ENCODE measurements at places on chromosomes 4 and X. TPM values are rescaled to one million over a fixed set of nuclear protein-coding genes. Genes with fewer than 3 reads are reported as not detected.

DNA sequence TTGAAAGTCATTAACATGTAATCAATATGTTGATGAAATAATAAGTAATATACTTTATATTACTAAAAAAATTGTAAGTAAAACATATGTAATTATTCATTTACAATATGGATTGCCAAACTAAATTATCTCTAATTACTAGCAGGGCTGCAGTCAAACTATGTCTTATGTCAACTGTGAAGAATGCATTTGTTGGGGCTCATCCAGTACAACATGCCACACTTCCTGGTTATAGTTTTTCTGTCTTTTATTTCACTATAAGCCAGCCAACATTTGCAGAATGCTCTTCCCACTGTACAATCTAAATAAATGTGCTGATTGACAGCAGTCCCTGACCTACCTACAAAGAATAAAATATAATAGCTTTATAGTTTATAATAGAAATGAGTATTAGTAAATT lies 975.4 kb upstream of the NDST4 start:
- no peak for DNase-seq

DNA sequence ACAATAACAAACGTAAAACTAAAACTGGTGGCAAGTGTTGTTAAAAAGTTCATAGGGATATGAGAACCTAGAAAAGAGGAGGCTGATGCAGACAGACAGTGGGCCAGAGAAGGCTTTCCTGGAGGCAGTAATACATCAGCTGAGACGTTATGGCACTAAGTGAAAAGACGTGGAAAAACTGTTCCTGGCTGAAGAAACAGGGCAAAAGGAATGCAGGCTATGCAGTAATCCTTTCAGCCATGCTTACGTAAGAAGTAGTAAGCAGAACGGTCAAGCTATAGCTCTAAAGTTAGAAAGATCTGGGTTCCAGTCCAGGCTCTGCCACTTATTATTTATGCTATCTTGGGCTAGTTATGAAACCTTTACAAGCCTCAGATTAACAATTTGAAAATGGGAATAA lies 6.4 kb downstream of the LAMTOR3 start:
- peak; percentile 59 for DNase-seq

The TLR7 gene
- not detected for total RNA-seq

- DNase-seq: no peak
Observed at GRCh38 chrX:56314334-56314733, 82.2 kb downstream of the KLF8 start.
